CD4-positive, alpha-beta memory T cell (primary cell): ENCODE measurements at places on chromosomes 11 and 22. TPM values are rescaled to one million over a fixed set of nuclear protein-coding genes. Genes with fewer than 3 reads are reported as not detected.
A peak's percentile ranks its signal among the peaks of the same experiment; 100 is the strongest.

DNA sequence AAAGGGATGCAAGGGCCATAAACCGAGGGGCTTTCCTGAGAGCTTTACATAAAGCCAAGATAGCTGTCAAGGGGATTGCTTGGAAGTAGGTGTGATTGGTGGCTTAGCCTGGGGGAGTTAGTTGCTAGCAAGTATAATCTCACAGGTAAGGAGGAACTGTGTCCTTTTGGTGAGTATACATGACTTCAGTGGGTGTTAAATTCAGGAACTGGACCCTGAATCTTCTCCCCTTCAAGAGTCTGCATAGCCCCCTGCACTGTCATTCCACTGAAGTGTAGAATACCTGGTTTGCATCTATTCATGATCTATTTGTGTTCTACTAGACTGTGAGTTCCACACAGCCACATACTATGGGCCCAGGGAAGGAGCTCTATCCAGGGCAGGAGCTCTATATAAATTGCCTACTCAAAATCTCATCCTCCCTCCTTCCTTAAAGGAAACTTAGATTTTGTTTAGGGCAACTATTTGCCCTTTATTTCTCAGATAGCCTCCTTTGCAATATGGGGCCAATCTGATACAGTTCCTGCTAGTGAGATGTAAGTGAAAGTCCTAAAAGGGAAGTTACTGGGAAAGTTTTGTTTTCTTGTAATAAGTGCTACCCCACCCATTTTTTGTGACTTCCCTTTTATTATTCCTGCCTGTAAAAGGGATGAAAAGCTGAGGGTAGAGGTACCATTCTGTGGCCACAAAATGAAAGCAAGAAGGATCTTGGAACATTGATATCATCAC is 120.5 kb downstream of the PGR start:
- H3K4me3 ChIP-seq = no peak overlapping the region
- DNase-seq = no peak
- no peaks in the 10 kb centered on the region for H3K36me3 ChIP-seq

GRCh38 chr11:9943386-9944110 is 279.7 kb downstream of the SWAP70 start:
- H3K27me3 ChIP-seq = no peaks in the 10 kb centered on the region
- H3K27ac ChIP-seq = no peak overlapping the region
- no peaks in the 10 kb centered on the region for H3K36me3 ChIP-seq
- no peak overlapping the region for H3K4me3 ChIP-seq
- H3K4me1 ChIP-seq = no peaks in the 10 kb centered on the region
- DNase-seq = no peak

- H3K27me3 ChIP-seq = no peaks in the 10 kb centered on the region
- no peak overlapping the region for H3K27ac ChIP-seq
- DNase-seq = no peak
- no peaks in the 10 kb centered on the region for H3K36me3 ChIP-seq
- no peaks in the 10 kb centered on the region for H3K4me1 ChIP-seq
These were observed 93.5 kb downstream of the COMMD9 start for GRCh38 chr11:36195496-36196354.

- H3K36me3 ChIP-seq = no peaks in the 10 kb centered on the region
- H3K27me3 ChIP-seq = no peaks in the 10 kb centered on the region
- no peaks in the 10 kb centered on the region for H3K4me1 ChIP-seq
- DNase-seq = no peak
- H3K4me3 ChIP-seq = no peak overlapping the region
These were observed 15.2 kb upstream of the GCAT start for GRCh38 chr22:37792494-37792893.

DNA sequence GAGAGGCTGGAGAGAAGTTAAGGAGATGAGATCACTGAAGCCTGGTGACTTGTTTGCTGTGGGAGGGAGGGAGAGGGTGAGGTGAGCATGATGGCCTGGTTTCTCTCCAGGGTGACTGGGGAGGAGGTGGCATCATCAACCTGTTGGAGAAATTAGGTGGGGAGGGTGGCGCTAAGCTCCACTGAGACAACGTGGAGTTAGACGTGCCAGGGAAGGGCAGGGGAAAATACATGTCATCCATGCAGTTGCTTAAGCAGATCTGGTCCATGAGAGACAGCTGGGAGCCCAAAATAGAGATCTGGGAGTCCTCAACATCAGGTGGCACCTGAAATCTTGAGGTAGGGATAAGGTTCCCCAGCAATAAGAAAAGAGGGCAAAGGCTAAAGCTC is 9.3 kb upstream of the MAFF start:
- H3K36me3 ChIP-seq = no peaks in the 10 kb centered on the region
- no peak overlapping the region for H3K4me3 ChIP-seq
- no peak overlapping the region for H3K27ac ChIP-seq
- H3K27me3 ChIP-seq = no peaks in the 10 kb centered on the region

GRCh38 chr11:106724293-106724892 is 293.9 kb downstream of the GUCY1A2 start:
- H3K4me3 ChIP-seq = no peak overlapping the region
- no peaks in the 10 kb centered on the region for H3K4me1 ChIP-seq
- no peaks in the 10 kb centered on the region for H3K27me3 ChIP-seq
- no peaks in the 10 kb centered on the region for H3K36me3 ChIP-seq
- H3K27ac ChIP-seq = no peak overlapping the region

DNA sequence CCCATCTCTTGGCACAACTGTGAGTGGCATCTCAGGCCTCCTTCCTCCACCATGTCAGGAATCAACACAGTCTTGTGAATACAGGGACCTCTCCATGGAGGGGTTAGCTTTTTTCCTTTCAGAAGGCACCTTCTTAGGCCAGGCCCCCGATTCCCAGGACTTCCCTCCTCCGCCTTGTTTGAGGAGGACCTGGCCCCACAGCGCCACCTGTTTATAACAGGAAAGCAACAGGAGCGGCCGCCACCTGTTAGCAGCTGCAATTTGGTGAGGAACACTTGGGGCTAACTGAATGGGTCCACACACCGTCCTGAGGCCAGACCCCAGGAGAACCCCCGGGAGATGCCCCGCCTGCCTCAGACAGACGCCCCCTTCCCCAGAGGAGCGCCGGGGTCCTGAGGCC is 3.8 kb upstream of the PKP3 start:
- DNase-seq = no peak
- H3K27ac ChIP-seq = no peak overlapping the region
- H3K36me3 ChIP-seq = no peaks in the 10 kb centered on the region
- H3K27me3 ChIP-seq = no peaks in the 10 kb centered on the region
- H3K4me3 ChIP-seq = no peak overlapping the region

- no peaks in the 10 kb centered on the region for H3K36me3 ChIP-seq
- no peak overlapping the region for H3K27ac ChIP-seq
- no peaks in the 10 kb centered on the region for H3K27me3 ChIP-seq
- H3K4me1 ChIP-seq = no peaks in the 10 kb centered on the region
- no peak for DNase-seq
- H3K4me3 ChIP-seq = no peak overlapping the region
These were observed 415.7 kb downstream of the TENM4 start for GRCh38 chr11:79025097-79025496.

GRCh38 chr22:49826603-49827270 is 936 bp downstream of the BRD1 start:
- no peaks in the 10 kb centered on the region for H3K27me3 ChIP-seq
- peaks cover 66% of the 10 kb centered on the region for H3K4me1 ChIP-seq
- H3K36me3 ChIP-seq = peaks cover 33% of the 10 kb centered on the region
- DNase-seq = peak; percentile 55
- H3K4me3 ChIP-seq = peak overlapping the region; percentile 61

DNA sequence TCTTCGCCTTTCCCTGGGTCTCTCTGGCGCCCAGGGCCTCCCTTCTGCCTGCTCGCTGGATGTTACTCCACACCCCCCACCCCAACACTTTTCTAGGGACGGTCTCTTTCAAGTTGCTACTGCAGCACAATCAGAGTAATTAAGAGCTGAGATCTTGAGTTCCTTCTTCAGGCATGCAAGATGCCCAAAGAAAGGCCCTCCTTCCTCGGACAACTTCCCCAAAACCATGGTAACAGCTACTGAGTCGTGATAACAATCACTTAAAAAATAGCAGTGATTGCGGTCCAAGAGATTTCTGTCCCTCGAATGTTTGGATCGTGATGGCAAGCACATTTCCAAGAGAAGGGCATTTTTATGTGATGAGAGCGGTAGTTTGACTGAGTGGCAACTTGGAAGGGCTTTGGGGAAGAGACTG is 638 bp upstream of the TENM4 start:
- peaks cover 4% of the 10 kb centered on the region for H3K27me3 ChIP-seq
- no peak for DNase-seq
- no peak overlapping the region for H3K4me3 ChIP-seq
- H3K4me1 ChIP-seq = no peaks in the 10 kb centered on the region

DNA sequence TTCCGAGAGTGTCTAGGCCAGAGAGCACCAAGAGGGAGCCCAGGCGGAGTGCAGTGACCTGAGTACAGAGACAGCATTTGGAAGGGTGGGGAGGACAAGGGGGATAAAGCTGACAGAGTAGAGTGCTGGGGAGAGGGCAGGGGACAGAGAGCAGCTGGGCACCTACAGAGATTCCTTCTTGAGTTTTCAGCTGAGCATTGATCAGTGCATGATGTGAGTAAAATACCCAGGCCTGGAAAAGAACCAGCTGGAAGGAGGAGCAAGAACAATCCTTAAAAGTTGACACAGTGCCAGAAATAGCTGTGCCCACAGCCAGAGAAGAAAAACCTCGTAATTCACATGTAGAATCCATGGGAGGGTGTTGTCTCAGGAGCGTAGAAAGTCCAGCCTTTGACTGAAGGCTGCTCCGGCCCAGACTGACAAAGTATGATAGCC is 33.9 kb upstream of the PANX2 start:
- H3K27me3 ChIP-seq = no peaks in the 10 kb centered on the region
- no peaks in the 10 kb centered on the region for H3K4me1 ChIP-seq
- H3K4me3 ChIP-seq = no peak overlapping the region

GRCh38 chr11:128492903-128493569 is 94.3 kb downstream of the ETS1 start:
- DNase-seq = peak; percentile 67
- peaks cover 100% of the 10 kb centered on the region for H3K4me1 ChIP-seq
- H3K36me3 ChIP-seq = peaks cover 47% of the 10 kb centered on the region
- no peaks in the 10 kb centered on the region for H3K27me3 ChIP-seq
- no peak overlapping the region for H3K4me3 ChIP-seq

GRCh38 chr11:8366316-8366715 is 102.6 kb upstream of the LMO1 start:
- DNase-seq = no peak
- H3K4me3 ChIP-seq = no peak overlapping the region
- H3K36me3 ChIP-seq = no peaks in the 10 kb centered on the region
- H3K4me1 ChIP-seq = no peaks in the 10 kb centered on the region
- H3K27me3 ChIP-seq = no peaks in the 10 kb centered on the region

GRCh38 chr11:15027011-15027410 is 46.4 kb upstream of the CALCB start:
- H3K4me3 ChIP-seq = no peak overlapping the region
- DNase-seq = no peak

DNA sequence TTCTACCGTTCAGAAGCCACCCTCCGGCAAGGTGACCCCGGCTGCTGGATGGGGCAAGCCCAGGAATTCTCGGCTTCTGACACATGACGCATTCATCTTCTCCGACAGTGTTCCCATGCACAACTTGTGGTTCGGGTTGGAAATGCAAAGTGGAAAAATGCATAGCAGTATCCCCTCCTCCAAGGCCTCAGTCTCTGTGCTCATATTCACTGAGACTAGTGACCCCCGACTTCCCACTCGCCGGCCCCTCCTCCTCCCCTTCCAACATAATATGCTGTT is 70.0 kb upstream of the NTM start:
- no peak for DNase-seq
- H3K27ac ChIP-seq = no peak overlapping the region
- H3K27me3 ChIP-seq = no peaks in the 10 kb centered on the region
- no peak overlapping the region for H3K4me3 ChIP-seq

GRCh38 chr11:66158156-66158555 is 88.1 kb downstream of the PACS1 start:
- H3K27me3 ChIP-seq = no peaks in the 10 kb centered on the region
- peaks cover 41% of the 10 kb centered on the region for H3K4me1 ChIP-seq
- no peak overlapping the region for H3K27ac ChIP-seq

Gene MMP8
- total RNA-seq = not detected

Gene KCNQ1OT1
- 0.38 TPM for total RNA-seq

Gene CCDC89
- total RNA-seq = 0.70 TPM

Gene SEPTIN5
- total RNA-seq = not detected

Gene USH1C
- not detected for total RNA-seq

Gene HMOX1
- 7.7 TPM for total RNA-seq

Gene PARVG
- total RNA-seq = 194 TPM

Gene PES1
- 51.6 TPM for total RNA-seq
